Activated T-cell treated with anti-CD3 and anti-CD28 coated beads, Interleukin-2, amount 50 U/mL, for 24 hours (primary cell): ENCODE measurements at places on chromosomes 11 and 22.

DNA sequence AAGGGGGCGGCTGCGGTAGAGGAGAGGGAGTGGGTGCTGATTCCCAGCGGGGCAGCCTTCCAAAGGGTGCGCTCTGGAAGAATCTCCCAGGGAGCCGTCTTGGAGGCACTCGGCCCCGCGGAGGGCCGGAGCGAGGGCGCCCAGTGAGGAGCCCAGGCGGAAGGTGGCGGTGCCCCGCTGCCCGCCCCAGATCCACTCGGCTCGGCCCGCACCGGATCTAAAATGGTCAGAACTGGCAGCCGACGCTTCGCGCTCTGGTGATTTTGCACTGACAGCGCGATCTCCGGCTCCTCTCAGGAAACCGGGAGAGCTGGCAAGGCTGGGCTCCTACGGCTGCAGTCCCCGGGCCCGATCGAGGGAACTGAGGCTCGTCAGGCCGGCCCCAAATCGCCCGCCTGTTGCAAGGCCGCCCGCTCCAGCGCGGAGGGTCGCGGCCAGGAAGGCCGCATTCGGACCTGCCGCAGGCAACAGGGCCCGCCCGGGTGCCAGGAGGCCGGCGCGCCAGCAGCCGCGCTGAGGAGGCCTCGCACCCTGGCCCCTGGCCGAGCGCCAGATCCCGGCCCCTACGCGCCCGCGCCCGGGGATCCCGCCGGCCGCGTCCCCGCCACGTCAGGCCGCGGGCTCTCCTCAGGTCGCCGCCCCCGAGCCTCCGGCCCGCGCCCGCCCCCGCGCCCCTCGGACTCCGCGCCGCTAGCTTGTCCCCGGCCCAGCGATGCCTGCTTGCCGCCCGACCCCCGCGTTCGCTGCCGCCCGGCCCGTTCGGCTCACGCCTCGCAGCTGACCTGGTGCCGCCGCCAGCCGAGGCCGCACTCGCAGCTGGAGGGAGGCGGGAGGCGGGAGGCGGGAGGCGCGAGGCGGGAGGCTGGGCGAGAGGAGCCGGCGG is at the start of gene KLHL22:
Gene KLHL22 (minus strand): TSS at position 818 of the 883 bp plus-strand sequence. CDS start 6,584 bp downstream, outside the sequence.
- DNase-seq: no peak

GRCh38 chr11:113090716-113091480 is 129.7 kb downstream of the NCAM1 start:
- DNase-seq: no peak

GRCh38 chr11:34616086-34616485 is 4.8 kb upstream of the EHF start:
- DNase-seq: no peak

DNA sequence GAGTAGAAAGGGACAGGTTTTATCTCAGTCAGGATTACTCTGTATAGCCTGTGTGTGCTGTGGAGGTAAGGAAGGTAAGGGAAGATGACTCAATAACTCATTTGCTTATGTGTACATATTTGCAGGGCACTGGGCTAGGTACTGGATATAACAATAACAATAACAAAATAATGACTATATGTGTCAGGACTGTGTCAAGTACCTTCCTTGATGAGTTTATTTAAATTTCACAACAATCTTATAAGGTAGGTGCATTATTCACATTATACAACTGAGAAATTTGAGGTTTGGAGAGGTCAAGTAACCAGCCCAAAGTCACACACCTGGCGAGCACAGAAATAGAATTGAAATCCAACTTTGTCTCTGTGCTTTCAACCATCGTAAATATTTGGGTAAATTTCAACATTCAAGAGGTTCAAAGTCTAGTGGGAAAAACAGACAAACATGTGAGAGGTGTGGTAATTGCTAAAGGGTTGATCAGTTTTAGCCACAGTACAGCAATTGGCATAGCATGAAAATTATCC is 131.8 kb downstream of the APIP start:
- no peak for DNase-seq

GRCh38 chr22:35203583-35203982 is 53.7 kb upstream of the HMGXB4 start:
- DNase-seq: no peak

DNA sequence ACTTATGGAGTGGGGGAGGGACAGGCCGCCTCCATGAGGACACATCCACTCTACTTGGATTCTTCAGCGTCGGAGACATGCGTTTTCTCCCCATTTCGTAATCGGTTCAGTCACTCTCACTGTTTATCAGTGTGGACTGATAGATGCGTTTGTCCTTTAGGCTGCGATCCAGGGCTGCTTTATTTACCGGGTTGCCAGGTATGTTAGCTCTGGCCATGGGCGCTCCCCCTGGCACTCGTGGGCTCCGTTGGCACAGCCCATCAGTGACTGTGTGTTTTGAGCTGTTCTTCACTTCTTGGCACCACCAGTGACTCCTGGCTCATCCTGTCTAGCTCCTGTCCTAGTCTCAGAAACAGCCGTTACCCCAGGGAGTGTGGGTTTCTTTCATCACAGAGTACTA is 1203.3 kb downstream of the BRD1 start:
- no peak for DNase-seq

DNA sequence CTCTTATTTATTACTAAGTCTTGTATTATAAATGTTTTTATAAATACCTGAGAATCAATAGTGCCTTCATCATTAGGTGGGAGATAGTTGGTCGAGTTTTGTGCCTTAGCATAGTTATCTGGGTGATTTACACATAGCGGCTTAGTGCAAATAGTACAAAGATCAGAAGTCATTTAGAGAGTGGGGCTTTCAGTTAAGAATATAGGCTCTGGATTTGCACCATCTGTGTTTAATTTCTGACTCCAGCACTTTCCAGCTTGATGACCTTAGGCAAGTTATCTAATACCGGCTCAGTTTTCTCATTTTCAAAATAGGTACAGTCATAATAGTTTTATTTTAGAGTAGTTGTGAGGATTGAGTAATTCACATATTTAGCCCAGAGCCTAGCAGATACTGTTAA is 26.4 kb downstream of the PDE3B start:
- DNase-seq: no peak
